ENCODE measurements at places on chromosomes 5 and 9. TPM values are rescaled to one million over a fixed set of nuclear protein-coding genes. Genes with fewer than 3 reads are reported as not detected.
A peak's percentile ranks its signal among the peaks of the same experiment; 100 is the strongest.

GRCh38 chr9:38294220-38294960 is 98.1 kb upstream of the ALDH1B1 start:
- DNase-seq, result no peak

- DNase-seq, result no peak
These were observed 14.1 kb downstream of the PLPP7 start for GRCh38 chr9:131303381-131304321.

GRCh38 chr5:41636605-41637004 is 126.2 kb upstream of the PLCXD3 start:
- DNase-seq, result no peak

DNA sequence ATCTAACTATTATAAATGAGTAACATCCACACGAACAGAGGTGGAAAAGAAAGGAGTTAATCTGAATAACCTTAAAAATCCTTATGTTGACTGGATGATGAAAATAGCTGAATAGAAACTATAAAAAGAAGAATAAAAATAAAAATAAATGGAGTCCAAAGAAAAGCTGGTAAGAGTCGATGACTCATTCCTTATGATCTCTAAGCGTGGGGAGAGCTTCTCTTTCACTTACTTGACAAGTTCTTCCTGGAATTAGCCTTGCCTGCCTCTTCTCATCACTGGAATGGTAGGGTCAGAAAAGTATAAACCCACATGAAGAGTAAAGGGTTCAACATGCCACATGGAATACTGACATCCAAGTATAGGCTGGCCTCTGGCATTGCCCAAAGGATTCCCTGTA is 477.0 kb upstream of the RGMB start:
- no peak for DNase-seq

GRCh38 chr5:54608423-54609085 is 91.0 kb downstream of the SNX18 start:
- no peak for DNase-seq

DNA sequence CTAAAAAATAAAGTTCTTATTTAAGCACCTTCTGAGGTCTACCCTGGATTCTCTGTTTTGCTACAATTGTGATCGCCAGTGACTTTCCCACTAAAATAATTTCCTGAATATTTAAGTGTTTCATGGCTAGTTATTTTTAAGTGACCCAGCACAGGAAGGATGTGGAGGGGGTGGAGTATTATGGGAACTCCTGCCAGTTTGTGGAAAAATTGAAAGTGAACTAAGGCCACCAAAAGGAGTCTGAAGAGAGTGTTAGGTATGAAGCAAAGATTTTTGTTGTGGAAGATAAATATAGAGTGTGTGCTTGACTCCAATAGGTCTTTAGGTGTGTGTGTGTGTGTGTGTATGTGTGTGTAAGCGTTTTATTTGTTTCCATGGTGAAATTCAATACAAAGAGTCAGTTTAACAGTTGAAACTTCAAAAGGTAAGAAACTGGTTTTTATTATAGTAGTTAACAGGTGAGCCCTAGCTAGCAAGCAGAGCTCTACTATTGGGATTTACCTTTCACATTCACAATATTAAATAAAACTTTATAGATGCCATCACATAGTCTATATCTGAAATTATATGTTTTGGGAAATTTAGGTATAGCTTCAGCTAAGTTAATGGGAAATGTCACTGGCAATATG is 25.6 kb downstream of the RASGRF2 start:
- no peak for DNase-seq

GRCh38 chr5:164326219-164326618 is 820.8 kb downstream of the MAT2B start:
- no peak for DNase-seq

DNA sequence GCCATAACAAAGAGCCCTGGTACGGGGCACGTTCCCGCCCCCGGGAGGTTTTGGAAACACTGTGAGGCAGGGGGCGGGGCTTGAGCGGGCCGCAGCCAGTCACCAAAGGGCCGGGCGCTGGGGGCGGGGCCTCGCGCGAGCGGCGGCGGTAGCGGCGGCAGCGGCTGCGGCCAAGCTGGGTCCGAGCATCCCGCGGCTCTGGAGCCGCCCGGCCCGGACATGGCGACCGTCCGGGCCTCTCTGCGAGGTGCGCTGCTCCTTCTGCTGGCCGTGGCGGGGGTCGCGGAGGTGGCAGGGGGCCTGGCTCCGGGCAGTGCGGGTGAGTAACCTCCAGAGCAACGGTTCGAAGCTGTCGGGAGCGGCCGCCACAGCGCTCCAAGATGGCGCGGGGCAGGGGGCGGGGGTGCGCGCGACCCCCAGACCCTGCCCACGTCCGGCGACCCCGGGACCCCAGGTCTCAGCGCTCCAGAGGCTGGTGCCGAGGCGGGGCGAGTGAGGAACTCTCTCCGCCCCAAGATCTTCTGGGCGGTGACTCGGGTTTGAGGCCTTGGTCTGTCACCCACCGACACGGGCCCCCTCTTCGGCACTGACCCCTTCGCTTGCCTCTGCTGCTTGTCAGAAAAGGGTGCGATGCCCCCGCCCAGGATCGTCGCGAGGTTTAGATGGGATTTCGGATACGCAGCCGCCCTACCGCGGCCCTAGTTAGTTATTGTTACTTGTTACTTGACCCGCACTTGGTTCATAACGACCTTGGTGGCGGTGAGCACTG is at the start of gene RECK:
RECK (plus strand) TSS at position 134 of the 769 bp plus-strand sequence; CDS start at position 220, 86 bp downstream.
- peak; percentile 100 for DNase-seq

- no peak for DNase-seq
These were observed 79.5 kb downstream of the PRRT1B start for GRCh38 chr9:131624636-131625507.

DNA sequence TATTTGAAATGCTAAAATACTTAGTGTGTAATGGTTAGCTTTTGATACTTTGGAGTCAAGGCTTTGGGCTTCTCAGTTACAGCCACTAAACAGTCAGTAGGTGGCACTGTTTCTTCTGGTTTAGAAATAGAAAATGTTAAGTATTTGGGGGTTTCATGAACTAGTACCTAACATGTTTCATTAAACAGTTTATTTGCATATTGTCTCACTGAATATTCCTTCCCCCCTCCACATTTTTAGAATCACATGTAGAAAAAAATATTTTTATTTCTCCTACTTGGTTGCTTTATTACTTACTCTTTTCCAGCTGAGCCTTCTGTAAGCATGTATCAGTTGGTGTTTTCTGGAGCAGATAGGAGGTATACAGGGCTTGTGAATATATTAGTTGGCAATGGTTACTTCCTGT is 48.0 kb downstream of the IPO11 start:
- DNase-seq, result no peak

DNA sequence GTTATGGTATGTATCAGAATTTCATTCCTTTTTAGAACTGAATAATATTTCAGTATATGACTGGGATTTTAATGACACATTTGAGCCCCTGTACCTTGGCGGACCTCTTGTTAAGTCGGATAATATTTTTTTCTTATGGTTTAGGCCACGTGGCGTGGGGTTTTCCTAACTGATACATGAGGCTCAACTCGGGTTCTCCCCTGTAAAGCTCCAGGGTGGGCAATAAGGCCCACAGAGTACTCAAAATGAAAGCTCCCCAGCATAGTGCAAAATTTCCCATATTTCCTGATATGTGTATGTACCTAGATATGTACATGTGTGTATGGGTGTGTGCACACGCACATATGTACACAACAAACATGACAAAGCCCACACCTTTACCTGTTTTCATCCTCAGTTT is 24.5 kb downstream of the TICAM2 start:
- no peak for DNase-seq

CDX1 gene
- not detected for total RNA-seq

RASEF gene
- 0.92 TPM for total RNA-seq

SPINK7 gene
- total RNA-seq, result not detected

JAK2 gene
- total RNA-seq, result 0.81 TPM
